ENCODE measurements at places on chromosomes 4 and X. TPM values are rescaled to one million over a fixed set of nuclear protein-coding genes. Genes with fewer than 3 reads are reported as not detected.

Gene APLN
- total RNA-seq, result 47.1 TPM

Gene UCHL1
- total RNA-seq, result 433 TPM

Gene ATRX
- total RNA-seq, result 83.8 TPM

Gene AKAP4
- total RNA-seq, result not detected

Gene CENPE
- 22.1 TPM for total RNA-seq

Gene FAT1
- total RNA-seq, result 14.9 TPM

Gene AMBN
- not detected for total RNA-seq

Gene RPS6KA6
- 1.3 TPM for total RNA-seq

Gene CYLC1
- total RNA-seq, result not detected

Gene RENBP
- 1.9 TPM for total RNA-seq

Gene APEX2
- 9.7 TPM for total RNA-seq

Gene CDX4
- not detected for total RNA-seq

Gene SPANXD
- total RNA-seq, result not detected

Gene MAGEB6B
- total RNA-seq, result not detected

Gene CCDC110
- under 0.01 TPM for total RNA-seq

Data from epithelial cell of umbilical artery (primary cell).